Upper lobe of left lung (tissue), 6 donors: ENCODE measurements at places on chromosomes 6 and 20.

GRCh38 chr6:30841644-30842504 is 42.4 kb upstream of the DDR1 start:
- no peak for DNase-seq

- DNase-seq: no peak
These were observed 1.7 kb downstream of the TMEM151B start for GRCh38 chr6:44271914-44272313.

DNA sequence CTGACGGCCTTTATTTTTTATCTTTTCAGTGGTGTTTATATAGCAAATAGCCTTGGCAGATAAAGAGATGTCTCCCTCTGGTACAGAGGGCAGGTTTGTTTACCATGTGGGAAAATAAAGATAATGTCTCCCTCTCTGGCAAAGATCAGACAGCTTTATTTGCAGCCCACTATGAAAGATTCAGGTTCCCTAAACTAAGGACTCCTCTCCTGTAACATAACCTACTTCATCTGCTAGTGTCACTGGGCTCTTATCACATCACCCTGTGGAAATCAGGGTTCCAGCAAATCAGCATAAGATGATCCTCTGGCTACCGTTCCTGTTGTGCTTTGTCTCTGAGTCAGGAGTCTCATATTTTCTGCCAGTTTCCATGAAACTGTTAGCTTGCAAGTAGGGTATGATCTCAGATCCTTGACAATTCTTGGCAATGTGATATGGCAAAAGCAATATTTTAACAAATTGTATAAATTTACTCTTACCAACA is 3.1 kb downstream of the FBXL4 start:
- DNase-seq: no peak

GRCh38 chr6:167047554-167047953 is 48.4 kb downstream of the CEP43 start:
- no peak for DNase-seq

- no peak for DNase-seq
These were observed 342.8 kb downstream of the KIF16B start for GRCh38 chr20:16230402-16230801.

DNA sequence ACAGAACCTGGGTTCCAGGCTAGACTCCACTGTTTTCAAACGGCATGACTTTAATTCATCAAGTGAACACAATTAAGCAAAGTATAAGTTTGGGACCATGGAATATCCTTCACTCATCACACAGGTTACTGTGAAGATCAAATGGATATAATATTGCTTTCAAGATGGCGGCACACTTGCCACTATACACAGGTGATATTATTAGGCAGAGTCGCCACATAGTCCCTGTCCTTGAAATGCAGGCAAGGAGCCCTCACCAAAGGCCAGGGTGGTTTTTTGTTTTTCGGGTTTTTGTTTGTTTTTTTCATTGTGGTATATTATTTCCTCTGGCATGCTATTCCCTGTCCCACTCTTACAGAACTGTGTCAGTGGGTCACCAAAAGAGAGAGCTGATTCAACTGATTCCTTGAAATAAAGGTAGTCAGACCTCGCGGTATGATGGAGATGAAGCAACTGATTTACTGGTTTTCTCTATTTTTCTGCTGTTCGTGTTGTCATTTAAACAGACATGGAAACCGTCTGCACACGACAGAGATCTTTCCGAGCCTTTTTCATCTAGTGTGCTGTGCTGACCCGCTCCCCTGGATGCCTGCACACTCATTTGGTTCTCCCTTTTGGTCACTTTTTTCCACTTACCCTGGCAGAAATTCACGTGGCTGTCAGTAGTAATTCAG is 29.7 kb downstream of the MYB start:
- no peak for DNase-seq
